Calu3 (cell line): ENCODE measurements at places on chromosomes 6 and 20. TPM values are rescaled to one million over a fixed set of nuclear protein-coding genes. Genes with fewer than 3 reads are reported as not detected.

FERMT1 gene
- 18.5 and 23.5 TPM in 2 replicates for total RNA-seq

LZTS3 gene
- total RNA-seq = 10.4 and 11.4 TPM in 2 replicates

FKBP5 gene
- total RNA-seq = 14.3 and 15.1 TPM in 2 replicates

SCRT2 gene
- total RNA-seq = not detected in 2 replicates

CGAS gene
- total RNA-seq = 31.2 and 35.0 TPM in 2 replicates

RSPH4A gene
- 0.21 and 0.22 TPM in 2 replicates for total RNA-seq

RAB23 gene
- total RNA-seq = 10.9 and 11.0 TPM in 2 replicates

TRAM2 gene
- 10.7 and 12.8 TPM in 2 replicates for total RNA-seq

GJA1 gene
- 147 and 211 TPM in 2 replicates for total RNA-seq

BRD2 gene
- 351 and 356 TPM in 2 replicates for total RNA-seq

COL11A2 gene
- 1.8 TPM in 2 replicates for total RNA-seq

HLA-DPA1 gene
- 29.2 and 46.4 TPM in 2 replicates for total RNA-seq

HLA-DQA1 gene
- 6.9 and 12.9 TPM in 2 replicates for total RNA-seq

ABCC10 gene
- total RNA-seq = 53.0 and 60.4 TPM in 2 replicates

NRSN1 gene
- total RNA-seq = 0.14 TPM in 1 of 2 replicates, not detected in the other

SNAP91 gene
- not detected in 2 replicates for total RNA-seq

FAXC gene
- 0.83 and 1.5 TPM in 2 replicates for total RNA-seq

GABRR1 gene
- not detected in 2 replicates for total RNA-seq

MYL9 gene
- 7.8 and 10.3 TPM in 2 replicates for total RNA-seq

SPACA1 gene
- total RNA-seq = not detected in 2 replicates

TRIM38 gene
- 20.6 and 26.1 TPM in 2 replicates for total RNA-seq

CRIP3 gene
- total RNA-seq = 2.3 and 5.4 TPM in 2 replicates

TCF15 gene
- total RNA-seq = not detected in 2 replicates

RPP21 gene
- 53.3 and 64.2 TPM in 2 replicates for total RNA-seq

CLDN20 gene
- not detected in 2 replicates for total RNA-seq

SOX18 gene
- total RNA-seq = not detected in 2 replicates

DAAM2 gene
- not detected in 2 replicates for total RNA-seq

GTSF1L gene
- not detected in 2 replicates for total RNA-seq

FAM209B gene
- total RNA-seq = not detected in 2 replicates

FAM83C gene
- total RNA-seq = 0.12 TPM in 1 of 2 replicates, not detected in the other

DCBLD1 gene
- 22.3 and 28.2 TPM in 2 replicates for total RNA-seq

SCUBE3 gene
- 0.44 and 0.47 TPM in 2 replicates for total RNA-seq

RWDD2A gene
- total RNA-seq = 3.2 and 4.0 TPM in 2 replicates

HLA-DRA gene
- total RNA-seq = 173 and 283 TPM in 2 replicates

MCHR2 gene
- total RNA-seq = not detected in 2 replicates

HTR1E gene
- total RNA-seq = not detected in 2 replicates

CTCFL gene
- not detected in 2 replicates for total RNA-seq

PNLDC1 gene
- total RNA-seq = 0.52 and 0.71 TPM in 2 replicates

CASS4 gene
- 0.24 and 0.27 TPM in 2 replicates for total RNA-seq

DBNDD2 gene
- total RNA-seq = 105 and 113 TPM in 2 replicates

CCN6 gene
- total RNA-seq = not detected in 2 replicates

OR2B6 gene
- 0.78 and 1.5 TPM in 2 replicates for total RNA-seq
